ENCODE measurements at places on chromosomes 2 and 18.

GRCh38 chr2:133266041-133266925 lies 302.0 kb downstream of the NCKAP5 start:
- DNase-seq: no peak
- peaks cover 8% of the 10 kb centered on the region for H3K27me3 ChIP-seq
- peaks cover 16% of the 10 kb centered on the region for H3K4me1 ChIP-seq
- peak overlapping the region; percentile 67 for H3K4me3 ChIP-seq

GRCh38 chr2:142112757-142113221 lies 18.0 kb downstream of the LRP1B start:
- peak; percentile 80 for DNase-seq
- no peaks in the 10 kb centered on the region for H3K27me3 ChIP-seq
- H3K4me1 ChIP-seq: no peaks in the 10 kb centered on the region
- no peak overlapping the region for H3K4me3 ChIP-seq
- no peak overlapping the region for H3K27ac ChIP-seq

DNA sequence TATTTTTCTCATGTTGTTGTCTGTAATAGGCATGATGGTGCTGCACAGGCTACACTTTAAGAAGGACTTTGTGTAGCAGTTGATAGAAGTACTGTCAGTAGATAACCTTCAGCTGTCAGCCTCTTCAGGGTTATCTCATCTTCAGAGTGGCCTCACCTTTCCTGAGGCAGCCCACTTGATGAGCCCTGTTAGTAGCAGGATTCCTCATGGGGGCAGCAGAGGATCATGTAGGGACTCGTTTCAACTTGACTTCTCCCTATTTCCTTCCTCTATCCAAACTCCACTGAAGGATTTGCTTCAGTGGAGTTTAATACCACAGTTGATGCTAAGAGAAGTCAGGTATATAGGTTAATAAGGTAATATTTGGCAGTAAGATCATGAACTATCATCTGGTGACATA lies 530.3 kb upstream of the FSIP2 start:
- no peak overlapping the region for H3K27ac ChIP-seq
- no peaks in the 10 kb centered on the region for H3K27me3 ChIP-seq
- H3K4me1 ChIP-seq: no peaks in the 10 kb centered on the region
- peak; percentile 51 for DNase-seq

DNA sequence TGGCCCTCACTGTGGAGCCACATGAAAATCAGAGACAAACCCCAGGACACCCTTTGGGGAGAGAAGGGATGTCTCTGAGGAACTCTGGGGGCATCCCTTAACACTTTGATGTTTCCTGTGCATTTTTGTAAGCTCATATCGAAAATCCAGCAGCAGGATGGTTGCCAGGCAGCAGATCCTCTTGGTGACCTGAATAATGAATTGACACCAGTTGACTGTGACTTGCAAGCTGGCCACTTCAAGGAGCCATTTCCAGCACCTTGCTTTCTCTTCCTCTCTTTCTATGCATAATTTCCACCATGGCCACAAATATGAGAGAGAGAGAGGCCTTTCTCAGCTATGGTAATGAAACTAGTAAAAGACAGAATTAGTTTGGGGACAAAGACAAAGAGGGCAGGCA lies 91.7 kb downstream of the NRP2 start:
- H3K27ac ChIP-seq: no peak overlapping the region
- no peaks in the 10 kb centered on the region for H3K27me3 ChIP-seq
- peaks cover 6% of the 10 kb centered on the region for H3K4me1 ChIP-seq
- DNase-seq: no peak
- peaks cover 14% of the 10 kb centered on the region for H3K36me3 ChIP-seq
- H3K4me3 ChIP-seq: no peak overlapping the region

All from mesenchymal stem cell (in vitro differentiated cells and primary cell).